ENCODE measurements at places on chromosomes 12 and 14.

DNA sequence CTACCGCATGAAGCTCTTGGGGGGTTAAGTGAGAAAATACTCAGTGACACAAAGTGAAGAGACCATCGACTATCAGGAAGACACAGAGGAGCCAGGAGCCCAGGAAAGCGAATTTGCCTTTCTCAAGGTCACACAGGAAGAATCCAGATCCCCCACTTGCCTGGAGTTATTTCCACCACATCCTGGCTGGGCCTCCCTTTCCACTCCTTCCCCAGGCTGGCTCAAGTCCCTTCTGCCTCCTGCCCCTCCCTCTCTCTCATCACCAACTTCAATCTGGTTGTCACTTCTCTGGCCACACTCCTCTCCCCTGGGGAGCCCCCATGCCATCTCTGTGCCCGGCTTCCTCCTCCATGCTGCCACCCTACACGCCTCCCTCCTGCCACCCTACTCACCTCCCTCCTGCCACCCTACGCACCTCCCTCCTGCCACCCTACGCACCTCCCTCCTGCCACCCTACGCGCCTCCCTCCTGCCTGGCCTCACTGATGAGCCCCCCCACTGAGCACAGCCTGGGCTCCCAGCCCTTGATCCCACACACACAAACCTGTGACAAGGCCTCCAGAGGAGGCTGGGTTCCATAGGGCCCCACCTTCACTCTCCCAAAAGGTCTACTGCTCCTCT lies 6.3 kb downstream of the SCNN1A start:
- no peak for DNase-seq

- DNase-seq = no peak
Measured at GRCh38 chr14:68492381-68493151, 300.3 kb downstream of the ZFP36L1 start.

GRCh38 chr12:50533971-50534370 lies 29.2 kb downstream of the DIP2B start:
- DNase-seq = no peak

GRCh38 chr12:54641089-54641488 lies 6.4 kb upstream of the LACRT start:
- no peak for DNase-seq

- no peak for DNase-seq
Measured at GRCh38 chr12:41277946-41278267, 89.8 kb downstream of the PDZRN4 start.

GRCh38 chr12:112107306-112108201 lies 1.0 kb downstream of the NAA25 start:
- DNase-seq = peak; percentile 83

- DNase-seq = no peak
Measured at GRCh38 chr12:75943730-75944096, 87.9 kb downstream of the PHLDA1 start.

DNA sequence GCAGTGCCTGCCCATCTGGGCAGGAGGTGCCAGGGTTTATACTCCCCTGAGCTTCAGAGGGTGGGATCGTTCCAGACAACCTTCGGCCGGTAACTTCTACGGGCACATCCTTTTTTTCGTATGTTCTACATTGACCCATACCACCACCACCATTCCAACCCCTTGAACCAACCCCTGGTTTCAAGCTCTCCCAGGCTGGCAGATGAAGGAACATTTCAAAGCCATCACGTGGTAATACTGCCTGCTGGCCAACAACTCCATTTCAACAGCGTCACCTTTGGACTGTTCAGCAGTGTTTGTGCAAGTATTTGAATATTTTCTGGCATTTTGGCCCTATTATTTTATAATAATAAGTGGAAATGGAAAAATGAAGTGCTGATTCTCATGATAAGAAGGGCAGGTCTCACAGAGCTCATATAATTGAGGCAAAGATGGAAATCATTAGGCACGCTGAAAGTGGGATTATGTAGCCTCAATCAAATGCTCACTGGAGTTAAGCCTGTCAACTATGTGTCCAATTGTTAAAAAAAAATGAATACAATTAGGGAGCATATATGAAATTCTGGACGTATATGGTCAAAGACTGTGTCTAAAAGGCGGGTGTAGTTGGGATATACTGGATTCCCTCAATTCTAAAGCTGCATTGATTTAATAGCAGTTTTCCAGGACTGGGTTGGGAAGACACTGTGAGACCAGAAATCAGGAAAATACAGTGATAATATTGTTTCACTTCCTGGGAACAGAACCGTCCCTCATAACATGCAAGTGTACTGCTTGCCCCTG lies 162.1 kb downstream of the ZFP36L1 start:
- DNase-seq = no peak

- no peak for DNase-seq
Measured at GRCh38 chr12:86496595-86496994, 240.4 kb upstream of the MGAT4C start.

GRCh38 chr12:50765095-50765911 lies 1.4 kb downstream of the ATF1 start:
- peak; percentile 61 for DNase-seq

DNA sequence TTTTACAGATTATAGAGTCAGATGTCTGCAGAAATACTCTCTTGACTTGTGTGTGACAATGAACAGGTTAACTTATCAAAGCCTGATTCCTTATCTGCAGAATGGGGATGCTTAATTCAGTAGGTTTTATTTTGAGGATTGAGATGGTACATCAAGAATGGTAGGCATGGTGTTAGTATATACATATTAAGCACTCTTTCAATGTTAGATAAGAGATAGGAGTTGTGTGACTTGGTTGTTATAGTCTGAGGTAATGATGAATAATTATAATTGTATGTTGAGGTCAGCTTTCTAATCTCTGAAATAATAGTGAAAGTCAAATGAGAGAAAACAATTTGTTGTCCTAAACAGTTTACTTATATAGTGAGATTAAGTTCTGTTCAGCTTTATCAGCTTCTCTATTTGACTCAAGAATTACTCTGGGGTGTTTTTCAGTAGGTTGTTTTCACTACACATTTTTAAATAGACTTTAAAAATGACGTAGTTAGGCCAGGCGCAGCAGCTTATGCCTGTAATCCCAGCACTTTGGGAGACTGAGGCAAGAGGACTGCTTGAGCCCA lies 11.9 kb downstream of the PALS1 start:
- no peak for DNase-seq

- DNase-seq = peak; percentile 52
Measured at GRCh38 chr14:59028476-59029202, 159.8 kb upstream of the DAAM1 start.

- DNase-seq = no peak
Measured at GRCh38 chr14:101590062-101590461, 28.8 kb downstream of the DIO3 start.

Measured in inflammatory macrophage (primary cell).